ENCODE measurements at places on chromosomes 5 and 9.

DNA sequence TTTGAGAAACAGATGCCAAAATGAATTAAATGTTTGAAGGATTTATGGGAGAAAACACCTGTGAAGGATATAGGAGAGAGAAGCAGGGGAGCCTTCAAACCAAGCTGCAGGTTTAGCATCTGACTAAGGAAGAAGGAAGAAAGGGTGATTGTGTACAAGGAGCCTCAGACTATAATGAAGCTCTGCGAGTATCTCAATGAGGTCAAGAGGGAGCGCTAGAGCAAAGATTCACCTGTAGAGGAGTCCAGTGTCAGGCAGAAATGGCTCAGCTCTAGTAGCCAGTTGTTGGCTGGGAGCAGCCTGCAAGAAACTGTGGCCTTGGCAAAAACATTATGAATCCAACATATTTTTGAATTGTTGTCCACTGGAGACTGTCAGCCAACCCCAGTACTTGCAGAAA is 20.0 kb upstream of the GHR start:
- no peak for DNase-seq

GRCh38 chr5:7597059-7597642 is 201.2 kb downstream of the ADCY2 start:
- DNase-seq, result no peak

DNA sequence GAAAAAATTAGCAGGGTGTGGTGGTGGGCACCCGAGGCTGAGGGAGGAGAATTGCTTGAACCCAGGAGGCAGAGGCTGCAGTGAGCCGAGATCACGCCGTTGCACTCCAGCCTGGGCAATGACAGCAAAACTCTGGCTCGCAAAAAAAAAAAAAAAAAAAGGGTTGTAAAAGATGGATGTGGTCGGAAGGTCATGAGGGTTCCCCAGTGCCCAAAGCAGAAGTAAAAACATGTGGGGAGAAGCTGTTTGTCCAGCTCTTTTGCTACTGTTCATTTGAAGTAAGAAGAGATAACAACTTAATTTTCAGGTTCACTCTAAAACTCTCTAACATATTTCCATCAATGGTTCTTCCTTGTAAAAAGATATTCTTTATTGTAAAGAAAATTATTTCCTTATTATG is 57.1 kb upstream of the GOLPH3 start:
- no peak for DNase-seq

GRCh38 chr9:92978345-92978875 is 31.1 kb downstream of the FGD3 start:
- no peak for DNase-seq

DNA sequence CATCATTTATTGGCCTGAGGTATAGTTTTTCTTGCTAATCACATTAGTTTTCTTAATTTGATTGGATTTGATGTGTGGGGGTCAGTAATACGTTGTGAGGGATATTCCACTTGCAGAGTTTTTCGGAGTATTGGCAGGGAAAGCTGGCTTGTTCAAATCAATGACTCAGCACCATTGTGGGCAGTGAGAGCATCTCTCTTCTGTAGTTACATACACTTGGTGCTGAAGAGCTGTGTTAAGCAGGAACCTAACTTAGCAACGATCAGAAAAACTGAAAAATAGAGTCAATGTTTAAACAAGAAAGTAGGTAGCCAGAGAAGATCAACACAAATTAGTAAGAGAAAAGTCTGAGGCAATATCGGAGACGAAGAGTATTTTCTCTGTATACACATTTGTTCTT is 344.6 kb upstream of the EDIL3 start:
- DNase-seq, result no peak

- DNase-seq, result no peak
These were observed 13.0 kb downstream of the GLRX start for GRCh38 chr5:95809414-95809960.

DNA sequence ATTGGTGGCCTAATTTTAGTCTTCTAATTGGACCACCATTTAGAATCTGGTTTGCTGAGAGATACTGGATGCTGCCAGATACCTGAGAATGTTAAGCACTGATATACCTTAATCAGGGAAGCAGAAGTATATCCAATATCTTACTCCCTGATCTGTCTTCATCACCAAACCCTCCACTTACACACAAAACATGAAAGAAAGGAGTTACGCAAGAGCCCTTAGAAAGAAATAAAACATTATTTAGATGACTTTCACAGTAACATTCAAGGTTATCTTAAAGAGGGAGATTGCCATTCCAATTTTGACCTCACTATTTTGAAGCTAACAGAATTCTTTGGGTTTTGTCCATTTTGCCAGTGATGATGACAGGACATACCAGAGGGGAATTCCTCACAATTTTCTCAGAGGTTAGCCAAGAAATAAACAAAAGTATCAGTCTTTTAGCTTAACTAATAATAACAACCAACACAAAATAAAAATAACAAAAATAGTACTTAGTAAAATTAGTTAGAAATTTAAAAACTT is 496.1 kb downstream of the NFIB start:
- DNase-seq, result no peak

DNA sequence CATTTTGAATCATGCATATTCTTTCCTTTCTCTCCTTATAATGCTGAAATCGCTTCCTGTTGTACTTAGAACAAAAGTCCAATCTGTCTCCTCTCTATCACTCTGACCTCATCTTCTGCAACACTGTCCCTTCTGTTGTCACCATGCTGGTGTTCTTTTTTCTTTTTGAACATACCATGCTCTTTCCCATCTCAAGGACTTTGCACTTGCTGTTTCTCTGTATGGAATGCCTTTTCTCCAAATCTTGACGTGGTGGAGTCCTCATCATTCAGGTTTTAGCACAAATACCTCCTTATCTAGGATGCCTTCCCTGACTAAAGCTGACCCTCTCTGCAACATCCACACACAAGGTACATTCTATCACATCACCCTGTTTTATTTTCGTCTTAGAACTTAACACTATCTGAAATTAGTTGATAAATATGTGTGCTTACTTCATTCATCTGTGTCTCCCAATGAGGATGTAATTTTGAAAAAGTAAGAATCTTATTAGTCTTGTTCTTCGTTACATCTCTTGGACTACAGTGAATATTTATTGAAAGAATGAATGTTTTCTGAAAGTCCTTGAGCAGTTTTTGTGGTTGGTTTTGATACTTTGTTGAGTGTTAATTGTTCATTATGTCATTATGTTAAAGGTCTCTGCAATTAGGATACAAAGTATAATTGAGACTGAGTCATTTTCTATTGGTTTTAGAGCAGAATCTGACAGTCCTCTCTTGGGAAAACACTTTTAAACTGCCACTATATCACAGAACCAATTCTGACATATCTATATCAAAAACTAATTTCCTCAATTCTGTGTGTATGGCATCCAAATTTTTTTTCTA is 145.3 kb upstream of the RASA1 start:
- DNase-seq, result no peak

GRCh38 chr9:82961504-82962125 is 101.3 kb downstream of the RASEF start:
- no peak for DNase-seq

DNA sequence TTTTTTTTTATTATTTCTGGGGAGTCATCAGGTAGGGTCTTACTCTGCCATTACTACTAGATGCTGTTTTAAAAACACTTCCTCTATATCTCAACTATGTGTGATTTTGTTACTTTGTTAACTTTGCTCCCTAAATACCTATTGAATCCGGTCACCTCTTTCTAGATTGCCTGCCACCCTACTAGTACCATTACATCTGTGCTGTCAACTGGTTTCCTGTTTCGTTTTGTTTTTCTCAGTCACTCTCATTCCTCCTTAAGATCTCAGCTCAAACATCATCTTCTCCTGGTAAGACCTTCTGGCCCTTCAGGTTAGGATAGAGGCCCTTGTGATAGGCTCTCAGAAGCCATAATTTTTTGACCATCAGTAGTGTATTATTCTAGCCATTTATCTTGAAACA is 324.2 kb upstream of the ATP10B start:
- no peak for DNase-seq

DNA sequence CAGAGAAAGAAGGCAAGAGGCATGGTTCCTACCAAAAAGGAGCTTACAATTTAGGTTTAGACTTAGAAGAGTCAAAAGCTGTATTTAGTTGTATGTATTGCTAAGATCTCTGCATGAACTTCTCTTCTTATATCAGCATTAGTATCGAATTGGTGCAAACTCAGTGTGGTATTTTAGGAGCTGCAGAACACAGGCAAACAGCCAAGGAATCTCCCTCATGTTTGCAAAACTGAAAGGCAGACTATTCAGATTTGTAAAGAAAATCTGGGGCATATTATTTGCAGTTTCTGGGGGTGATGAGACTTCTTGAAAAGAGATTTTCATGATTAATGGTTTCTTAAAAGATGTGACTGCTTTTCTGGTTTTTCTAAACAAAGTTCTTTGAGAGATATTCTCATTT is 252.7 kb downstream of the CEMIP2 start:
- no peak for DNase-seq

GRCh38 chr9:138016406-138017187 is 139.0 kb downstream of the CACNA1B start:
- DNase-seq, result no peak

DNA sequence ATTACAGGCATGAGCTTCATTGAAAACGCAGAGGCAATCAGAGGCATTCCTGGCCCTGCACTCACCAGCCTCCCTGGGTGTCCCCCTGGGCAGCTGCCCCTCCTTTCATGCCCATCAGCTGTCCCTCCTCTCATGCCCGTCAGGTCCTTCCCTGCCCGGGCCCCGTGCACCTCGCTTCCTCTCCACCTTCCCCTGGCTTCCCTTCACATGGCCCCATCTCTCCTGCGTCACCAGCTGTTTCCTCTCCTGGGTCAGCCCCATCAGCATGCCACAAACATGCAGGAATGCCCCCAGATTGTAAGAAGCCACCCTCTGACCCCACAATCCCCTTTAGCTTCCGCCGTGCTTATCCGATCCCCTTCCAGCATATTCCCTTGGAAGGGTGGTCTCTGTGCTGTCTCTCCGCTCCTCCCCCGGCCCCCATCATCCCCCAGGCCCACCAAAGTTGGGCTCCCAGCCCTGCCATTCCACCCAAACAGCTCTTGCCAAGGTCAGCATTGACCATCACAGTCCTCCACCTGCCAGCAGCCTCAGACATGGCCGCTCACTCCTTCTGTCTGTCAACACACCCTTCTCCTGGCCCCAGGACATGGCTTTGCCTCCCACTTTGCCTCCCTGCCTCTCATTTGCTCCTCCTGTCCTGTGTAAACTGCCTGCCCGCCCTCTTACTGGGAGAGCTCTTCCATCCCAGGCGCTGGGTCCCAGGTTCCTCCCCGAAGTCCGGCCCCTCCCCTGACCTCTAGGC is 98.6 kb upstream of the IER5L start:
- no peak for DNase-seq

DNA sequence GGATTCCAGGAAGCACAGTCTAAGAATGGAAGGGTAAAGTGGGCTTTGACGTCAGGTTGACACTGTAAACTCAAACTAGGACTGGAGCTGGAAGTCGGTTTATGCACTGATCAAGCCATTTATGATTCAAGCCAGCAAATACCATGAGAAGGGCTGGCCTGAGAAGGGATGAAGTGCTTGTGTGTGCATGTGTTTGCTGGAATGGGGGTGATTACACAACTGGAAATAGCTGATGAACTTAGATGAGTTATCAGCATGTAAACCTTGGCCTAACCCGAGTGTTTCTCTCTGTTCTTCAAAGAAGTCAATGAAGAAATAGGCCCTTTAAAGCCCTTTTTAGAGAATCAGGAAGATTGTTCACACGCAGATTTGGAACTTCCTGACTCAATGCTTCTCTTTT is 287.6 kb downstream of the RFX3 start:
- no peak for DNase-seq

GRCh38 chr9:133955821-133956411 is 36.2 kb downstream of the VAV2 start:
- DNase-seq, result peak; percentile 77

GRCh38 chr9:21753523-21753922 is 48.9 kb upstream of the MTAP start:
- no peak for DNase-seq

- no peak for DNase-seq
These were observed 166.8 kb downstream of the COL23A1 start for GRCh38 chr5:178423431-178423830.

GRCh38 chr9:100229136-100229535 is 123.6 kb downstream of the TEX10 start:
- no peak for DNase-seq

GRCh38 chr9:9341203-9341602 is 1271.6 kb downstream of the PTPRD start:
- DNase-seq, result no peak

Data from D721Med (cell line).